ENCODE measurements at places on chromosomes 11 and 22. TPM values are rescaled to one million over a fixed set of nuclear protein-coding genes. Genes with fewer than 3 reads are reported as not detected.

SLC37A2 gene
- 0.18 TPM for total RNA-seq

CLMP gene
- total RNA-seq = 150 TPM

SLC25A45 gene
- total RNA-seq = 1.6 TPM

TTC36 gene
- 0.46 TPM for total RNA-seq

ANKRD42 gene
- 21.4 TPM for total RNA-seq

KCNA4 gene
- total RNA-seq = not detected

SDHAF2 gene
- 47.0 TPM for total RNA-seq

VWCE gene
- 1.7 TPM for total RNA-seq

GRM5 gene
- total RNA-seq = under 0.01 TPM

TBX1 gene
- not detected for total RNA-seq

ACTN3 gene
- 0.14 TPM for total RNA-seq

MRPL23 gene
- total RNA-seq = 129 TPM

ADAMTS8 gene
- 0.28 TPM for total RNA-seq

SHISAL1 gene
- 17.5 TPM for total RNA-seq

PKDREJ gene
- total RNA-seq = under 0.01 TPM

DGAT2 gene
- 4.4 TPM for total RNA-seq

OR4A16 gene
- total RNA-seq = not detected

MCAM gene
- total RNA-seq = 11.2 TPM

GRIK4 gene
- total RNA-seq = 0.09 TPM

PGM2L1 gene
- 3.0 TPM for total RNA-seq

FGF3 gene
- not detected for total RNA-seq

SLC7A4 gene
- 0.14 TPM for total RNA-seq

MFRP gene
- total RNA-seq = not detected

CATSPER1 gene
- not detected for total RNA-seq

C1QTNF5 gene
- total RNA-seq = 17.5 TPM

GSTT4 gene
- total RNA-seq = not detected

MYOD1 gene
- total RNA-seq = not detected

ATM gene
- 117 TPM for total RNA-seq

MUC2 gene
- total RNA-seq = not detected

MS4A15 gene
- total RNA-seq = not detected

ARHGAP1 gene
- total RNA-seq = 33.9 TPM

GP1BB gene
- 1.00 TPM for total RNA-seq
